MCF 10A (cell line): ENCODE measurements at places on chromosomes 1 and 21. TPM values are rescaled to one million over a fixed set of nuclear protein-coding genes. Genes with fewer than 3 reads are reported as not detected.

GRCh38 chr1:85606414-85606800 lies 25.8 kb downstream of the CCN1 start:
- no peak for DNase-seq

GRCh38 chr21:25501996-25502665 lies 105.2 kb downstream of the MRPL39 start:
- DNase-seq = no peak

DNA sequence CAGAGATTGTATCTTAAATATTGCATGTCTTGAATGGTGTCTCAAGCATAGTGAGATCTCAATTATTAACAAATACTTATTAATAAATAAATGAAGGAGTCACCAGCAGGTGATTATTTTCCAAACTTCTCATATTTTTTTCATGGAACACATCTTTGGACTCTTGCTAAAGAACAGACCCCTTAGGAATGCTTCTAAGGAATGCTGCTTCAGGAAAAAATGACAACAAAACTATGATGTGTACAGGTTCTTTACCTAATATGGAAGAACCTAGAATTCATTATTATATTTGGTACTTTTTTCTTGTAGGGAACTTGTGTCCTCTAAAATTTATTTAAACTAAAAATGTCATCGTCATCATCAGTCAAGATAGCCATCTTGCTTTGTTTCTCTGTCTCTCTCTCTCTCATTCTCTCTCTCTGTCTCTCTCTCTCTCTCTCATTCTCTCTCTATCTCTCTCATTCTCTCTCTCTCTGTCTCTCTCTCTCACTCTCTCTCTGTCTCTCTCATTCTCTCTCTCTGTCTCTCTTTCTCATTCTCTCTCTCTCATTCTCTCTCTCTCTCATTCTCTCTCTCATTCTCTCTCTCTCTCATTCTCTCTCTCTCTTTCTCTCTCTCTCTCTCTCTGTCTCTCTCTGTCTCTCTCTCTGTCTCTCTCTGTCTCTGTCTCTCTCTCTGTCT lies 63.0 kb upstream of the ETS2 start:
- DNase-seq = no peak

Gene CD1C
- total RNA-seq = not detected in 2 replicates

Gene FCMR
- 10.1 and 18.0 TPM in 2 replicates for total RNA-seq

Gene GUCA2A
- not detected in 2 replicates for total RNA-seq
